ENCODE measurements at places on chromosomes 6 and 20.
A peak's percentile ranks its signal among the peaks of the same experiment; 100 is the strongest.

- no peak for DNase-seq
These were observed 17.3 kb downstream of the PPIL1 start for GRCh38 chr6:36857325-36857724.

DNA sequence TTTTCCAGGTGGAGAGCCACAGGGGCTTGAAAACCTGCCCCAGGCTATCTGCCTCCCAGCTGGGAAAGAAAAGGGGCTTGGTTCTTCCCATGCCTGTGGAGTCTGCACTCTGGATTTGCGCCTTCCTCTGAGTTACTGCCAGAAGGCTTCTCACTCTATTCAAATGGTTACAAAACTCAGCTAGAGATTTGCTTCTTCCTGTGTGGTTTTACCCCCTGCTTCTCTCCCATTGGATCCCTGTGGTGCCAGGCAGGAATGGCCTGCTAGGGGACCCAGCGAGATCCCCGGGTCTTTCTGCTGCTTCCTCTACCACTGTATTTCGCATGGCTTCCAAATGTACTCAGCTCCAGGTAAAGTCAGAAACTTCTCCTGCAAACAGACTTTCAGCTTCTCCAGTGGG lies 192.0 kb upstream of the HS3ST5 start:
- DNase-seq: no peak

GRCh38 chr6:39088331-39088730 lies 26.7 kb downstream of the SAYSD1 start:
- peak; percentile 39 for DNase-seq

GRCh38 chr6:36204068-36204753 lies 7.7 kb downstream of the BRPF3 start:
- peak; percentile 87 for DNase-seq

DNA sequence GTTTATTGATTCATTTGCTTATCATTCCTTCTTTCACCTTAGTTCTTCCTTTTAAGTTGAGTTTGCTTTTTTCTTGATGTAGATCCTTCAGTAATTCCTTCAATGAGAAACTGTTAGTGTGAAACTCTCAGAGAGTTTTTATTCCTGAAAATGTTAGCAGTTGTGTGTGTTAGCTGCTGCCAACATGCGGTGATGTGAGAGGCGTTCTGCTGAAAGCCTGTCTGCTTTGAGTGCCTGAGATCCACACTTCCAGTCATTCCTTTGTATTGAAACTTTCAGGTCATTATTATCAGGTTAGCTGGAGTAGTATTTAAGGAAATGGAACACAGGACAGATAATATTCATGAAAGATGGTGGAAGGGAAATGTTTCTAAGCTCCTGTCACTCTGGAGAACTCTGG lies 70.0 kb upstream of the SUPT3H start:
- DNase-seq: no peak

DNA sequence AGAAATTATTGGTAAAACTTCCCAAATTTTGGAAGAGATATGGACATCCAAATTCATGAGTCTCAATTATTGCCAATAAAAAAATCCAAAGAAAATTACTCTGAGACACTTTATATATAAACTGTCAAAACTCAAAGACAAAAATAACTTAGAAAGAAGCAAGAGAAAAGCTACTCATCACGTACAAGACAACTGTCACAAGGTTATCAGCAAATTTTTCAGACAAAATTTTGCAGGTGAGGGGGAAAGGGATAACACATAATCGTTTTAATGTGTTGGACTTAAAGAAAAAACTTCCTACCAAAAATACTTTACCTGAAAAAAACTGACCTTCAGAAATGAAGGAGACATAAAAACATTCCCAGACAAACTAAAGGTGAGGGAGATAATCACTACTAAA lies 272.5 kb downstream of the THBS2 start:
- DNase-seq: no peak

DNA sequence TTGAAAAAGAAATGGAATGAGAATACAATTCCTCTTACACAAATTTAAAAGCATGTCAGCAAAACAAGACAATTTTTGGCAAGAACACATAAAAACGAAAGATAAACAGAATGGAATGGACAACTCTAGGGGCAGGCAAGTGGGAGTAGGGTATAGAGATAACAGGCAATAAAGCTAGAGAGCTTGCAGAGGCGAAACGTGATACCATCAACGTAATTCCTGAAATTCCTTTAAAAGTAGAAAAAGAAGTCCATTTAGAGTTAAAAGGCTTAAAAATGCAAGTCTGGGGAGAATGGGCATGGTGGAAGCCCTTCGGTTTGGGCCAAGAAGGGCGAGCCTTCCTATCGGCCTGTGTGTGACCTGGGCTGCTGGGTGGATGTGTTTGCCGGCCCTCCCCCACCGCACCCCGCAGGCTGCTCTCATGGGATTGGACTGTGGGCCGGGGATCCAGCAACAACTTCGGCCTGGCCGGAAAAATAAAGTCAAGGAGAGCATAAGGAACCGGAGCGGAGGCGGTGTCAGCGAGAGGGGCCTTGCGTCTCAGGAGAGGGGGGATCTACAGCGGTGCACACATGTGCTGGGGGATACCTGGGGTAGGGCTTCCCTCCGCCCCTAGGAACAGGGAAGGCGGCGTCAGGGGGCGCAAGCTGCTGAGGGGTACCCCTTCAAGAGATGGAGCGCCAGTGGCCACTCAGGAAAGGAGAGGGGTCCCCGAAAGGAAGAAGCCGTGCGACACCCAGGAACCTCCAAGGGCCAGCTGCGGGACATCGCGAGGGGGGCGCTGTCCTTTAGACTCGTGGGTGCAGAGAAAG lies 4.1 kb downstream of the TMEM239 start:
- no peak for DNase-seq

DNA sequence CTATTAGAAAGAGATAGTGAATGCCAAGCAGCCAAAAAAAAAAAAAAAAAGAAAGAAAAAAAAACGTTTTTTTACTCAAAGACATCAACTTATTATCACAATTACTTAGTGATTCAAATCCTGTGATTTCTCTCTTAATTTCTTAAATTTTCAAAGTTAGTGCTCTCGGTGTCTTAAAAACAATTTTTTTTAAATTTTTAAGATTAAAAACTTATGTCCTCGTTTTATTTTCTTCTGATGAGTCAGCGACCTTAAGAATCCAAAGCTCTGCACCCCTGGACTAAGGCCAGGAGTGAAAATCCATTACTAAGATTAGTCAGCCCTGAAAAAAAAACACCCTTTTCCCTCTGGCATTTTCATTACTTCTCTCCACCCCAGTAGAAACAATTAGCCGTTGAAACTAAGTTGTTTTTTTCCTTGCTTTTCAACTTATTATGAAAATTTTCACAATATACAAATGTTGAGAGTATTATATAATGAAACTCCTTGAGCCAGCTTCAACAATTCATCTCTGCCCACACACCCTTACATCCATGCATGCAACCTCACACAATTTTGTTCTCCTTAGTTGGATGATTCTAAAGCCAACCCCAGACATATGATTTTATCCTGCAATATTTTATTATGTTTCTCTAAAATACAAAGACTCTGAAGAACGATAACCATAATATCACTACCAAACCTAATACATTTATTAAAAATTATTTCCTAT lies 85.6 kb upstream of the CARMIL1 start:
- DNase-seq: no peak

GRCh38 chr6:140192018-140192417 lies 817.6 kb upstream of the CITED2 start:
- no peak for DNase-seq

GRCh38 chr20:45892049-45892825 lies 1.1 kb downstream of the CTSA start:
- no peak for DNase-seq

DNA sequence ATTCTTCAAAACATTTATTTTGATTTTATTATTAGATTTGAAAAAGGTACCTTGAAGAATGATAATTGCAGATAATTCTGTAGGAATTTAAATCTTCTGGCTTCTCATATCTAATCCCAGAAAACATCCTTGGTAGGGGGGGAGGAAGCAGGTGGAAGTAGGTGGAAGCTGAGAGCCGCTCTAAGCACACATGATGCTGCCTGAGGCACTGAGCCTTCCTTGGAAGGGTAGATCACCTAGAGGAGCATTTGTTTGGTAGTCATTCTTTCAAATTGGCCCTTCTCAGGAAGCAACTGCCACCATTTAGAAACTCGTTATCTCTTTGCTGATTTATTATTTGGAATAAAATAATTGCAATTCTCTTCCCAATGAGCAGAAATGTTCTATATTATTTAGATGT lies 623.3 kb downstream of the CD109 start:
- DNase-seq: no peak

- DNase-seq: no peak
These were observed 705.4 kb downstream of the RFPL4B start for GRCh38 chr6:113052506-113052905.
